ENCODE measurements at places on chromosomes 7 and 10. TPM values are rescaled to one million over a fixed set of nuclear protein-coding genes. Genes with fewer than 3 reads are reported as not detected.

DDC gene
- 69.3 TPM for total RNA-seq

SGCE gene
- total RNA-seq = 15.7 TPM

NPFFR1 gene
- total RNA-seq = 0.15 TPM

CD36 gene
- total RNA-seq = 18.0 TPM

ATP6V0A4 gene
- not detected for total RNA-seq

ESYT2 gene
- total RNA-seq = 86.0 TPM

KIF20B gene
- 5.6 TPM for total RNA-seq

TRIM73 gene
- 4.2 TPM for total RNA-seq

PKD1L1 gene
- 0.56 TPM for total RNA-seq

NUDT13 gene
- 3.8 TPM for total RNA-seq

ZNF775 gene
- total RNA-seq = 8.7 TPM

EXOSC1 gene
- total RNA-seq = 22.6 TPM

Data from left colon (tissue), 2 donors.